Stimulated activated CD4-positive, alpha-beta T cell treated with anti-CD3 and anti-CD28 coated beads, Interleukin-4, amount 100 ng/mL, for 48 hours (primary cell): ENCODE measurements at places on chromosomes 7 and 10.
A peak's percentile ranks its signal among the peaks of the same experiment; 100 is the strongest.

GRCh38 chr7:92749832-92750446, 86.4 kb downstream of the CDK6 start:
- DNase-seq = no peak

GRCh38 chr10:116171505-116171904, 101.5 kb downstream of the GFRA1 start:
- DNase-seq = no peak

GRCh38 chr10:29846881-29847280, 212.1 kb upstream of the SVIL start:
- DNase-seq = no peak

DNA sequence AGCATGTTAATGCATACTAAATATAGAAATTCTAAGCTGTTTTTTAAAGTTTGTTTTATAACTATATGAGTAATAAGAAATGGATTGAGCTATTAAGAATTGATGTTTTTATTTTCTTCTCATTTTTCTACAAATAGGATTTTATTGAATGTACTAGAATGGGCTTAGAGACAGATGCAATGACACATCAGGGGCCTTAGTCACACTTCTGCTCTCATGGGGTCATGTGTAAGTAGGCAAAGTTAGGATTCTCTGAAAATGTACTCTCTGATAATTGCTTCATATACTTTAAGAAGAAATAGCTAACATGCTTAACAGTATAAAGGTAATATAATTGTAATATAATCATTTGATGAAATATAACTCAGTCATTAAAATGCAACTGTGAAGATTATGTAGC, 154.6 kb downstream of the ZNF438 start:
- no peak for DNase-seq

GRCh38 chr10:102629661-102630614, 14.3 kb upstream of the TRIM8 start:
- no peak for DNase-seq

DNA sequence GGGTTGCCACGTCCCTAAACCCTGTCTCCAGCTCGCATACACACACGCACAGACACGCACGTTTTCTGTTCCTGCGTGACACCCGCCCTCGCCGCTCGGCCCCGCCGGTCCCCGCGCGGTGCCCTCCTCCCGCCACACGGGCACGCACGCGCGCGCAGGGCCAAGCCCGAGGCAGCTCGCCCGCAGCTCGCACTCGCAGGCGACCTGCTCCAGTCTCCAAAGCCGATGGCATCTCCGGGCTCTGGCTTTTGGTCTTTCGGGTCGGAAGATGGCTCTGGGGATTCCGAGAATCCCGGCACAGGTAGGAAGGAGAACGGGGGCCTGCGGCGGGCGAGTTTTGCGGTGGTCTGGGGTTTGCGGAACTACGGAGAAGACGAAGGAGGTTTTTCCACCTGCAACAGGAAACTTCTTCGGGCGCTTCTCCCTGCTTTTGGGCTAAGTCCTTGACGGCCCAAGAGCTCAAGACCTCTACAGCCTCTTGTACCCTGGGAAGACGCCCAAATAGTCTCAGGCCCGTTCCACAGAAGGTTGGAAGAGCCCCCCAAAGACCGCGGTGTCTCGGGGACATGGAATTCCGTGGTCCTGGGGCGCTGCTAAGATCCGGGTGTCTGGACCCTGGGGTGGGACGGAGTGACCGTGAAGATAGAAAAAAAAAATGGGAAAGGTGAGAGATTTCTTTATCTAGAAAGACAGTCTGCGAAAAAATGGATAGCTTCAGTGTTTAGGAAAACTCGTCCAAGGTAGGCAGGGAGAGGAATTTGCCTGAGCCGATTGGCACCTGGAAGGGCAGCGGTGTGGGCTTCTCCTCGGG, at the start of gene GAD2:
GAD2 (plus strand) TSS at position 190 of the 811 bp plus-strand sequence; CDS start at position 226, 36 bp downstream.
- DNase-seq = no peak

DNA sequence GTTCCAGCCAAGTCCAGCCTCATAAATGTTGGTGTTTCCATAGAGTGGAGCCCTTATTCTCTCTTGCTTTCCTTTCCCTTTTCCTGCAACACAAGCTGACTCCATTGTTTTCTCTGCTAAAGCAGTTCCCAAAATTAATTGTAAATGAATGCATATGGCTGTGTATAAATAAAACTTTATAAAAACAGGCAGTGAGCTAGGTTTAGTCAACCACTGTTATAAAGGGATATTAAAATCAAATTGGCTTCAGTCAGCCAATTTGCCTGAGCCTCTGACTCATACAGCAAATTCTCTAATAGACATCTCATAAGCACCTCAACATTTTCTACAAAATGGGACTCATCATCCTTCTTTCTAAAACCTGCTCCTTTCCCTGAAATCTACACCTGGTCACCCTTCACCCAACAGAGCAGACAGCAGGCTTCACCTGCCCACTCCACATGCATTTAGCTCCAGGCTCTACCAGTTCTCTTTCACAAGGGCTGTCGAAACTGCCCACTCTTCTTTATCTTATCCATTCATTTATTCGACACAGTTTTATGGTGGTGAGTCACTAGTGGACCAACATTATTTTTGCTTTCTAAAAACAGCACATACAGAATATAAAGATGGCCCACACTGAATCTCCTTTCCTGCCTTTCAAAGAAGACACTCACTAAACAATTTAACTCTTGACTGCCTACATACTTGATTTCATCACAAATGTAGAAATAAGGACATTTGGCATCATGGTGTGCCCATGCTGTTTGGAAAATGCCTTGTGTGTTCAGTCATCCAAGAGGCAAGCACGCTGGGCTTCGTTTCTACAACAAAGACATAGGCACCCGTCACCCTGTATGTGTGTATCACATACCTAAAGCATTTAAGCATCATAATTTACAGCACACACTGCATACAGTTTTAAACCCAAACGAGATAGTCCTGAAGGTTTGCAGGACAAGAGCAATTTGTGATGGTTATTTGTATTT, 74.6 kb upstream of the C7orf33 start:
- DNase-seq = no peak

DNA sequence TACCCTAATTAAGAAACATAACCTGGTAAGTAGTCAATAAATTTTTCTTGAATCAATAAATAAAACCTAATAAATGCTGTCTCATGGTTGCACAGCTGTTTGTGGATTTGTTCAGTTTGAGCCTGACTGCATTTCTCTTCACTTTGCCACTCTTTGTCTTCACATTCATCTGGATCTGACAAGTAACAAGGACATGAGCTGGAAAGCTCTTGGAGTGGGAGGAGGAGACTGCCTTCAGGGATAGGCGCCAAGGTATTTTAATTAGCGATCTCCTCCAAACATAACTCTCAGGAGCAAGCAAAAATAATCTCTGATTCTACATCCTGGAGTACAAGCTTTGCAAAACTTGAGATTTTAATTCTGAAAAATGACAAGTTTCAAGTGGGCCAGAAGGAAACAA, 251.0 kb downstream of the BMPER start:
- no peak for DNase-seq

DNA sequence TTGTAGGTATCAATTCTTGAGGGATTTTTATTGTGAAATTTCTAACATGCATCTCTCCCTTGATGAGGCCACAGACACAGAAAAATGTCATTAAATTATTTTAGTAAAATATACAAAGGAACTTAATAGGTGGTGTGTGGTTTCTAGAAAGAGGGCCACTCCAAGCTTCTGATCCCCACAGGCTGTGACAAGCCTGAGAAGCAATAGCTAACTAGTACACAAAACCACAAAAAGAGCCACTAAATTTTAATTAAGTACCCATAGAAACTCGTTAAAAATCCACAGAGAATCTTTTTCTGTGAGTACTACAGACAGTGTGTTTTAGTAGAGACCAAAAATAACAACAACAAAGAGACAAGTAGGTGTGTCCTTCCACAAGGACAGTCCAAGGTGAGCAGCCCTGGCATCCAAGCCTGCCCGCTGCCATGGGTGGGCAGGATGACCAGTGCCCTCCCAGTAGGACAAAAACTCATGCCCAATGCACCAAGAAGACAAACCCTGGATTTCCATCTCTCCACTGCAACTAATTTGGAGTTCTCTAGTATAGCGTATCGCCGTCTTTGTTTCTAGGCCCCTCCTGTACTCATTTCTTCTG, 81.0 kb downstream of the RNF216 start:
- DNase-seq = no peak

- DNase-seq = no peak
These were observed 1.7 kb downstream of the SORBS1 start for GRCh38 chr10:95559471-95559870.

DNA sequence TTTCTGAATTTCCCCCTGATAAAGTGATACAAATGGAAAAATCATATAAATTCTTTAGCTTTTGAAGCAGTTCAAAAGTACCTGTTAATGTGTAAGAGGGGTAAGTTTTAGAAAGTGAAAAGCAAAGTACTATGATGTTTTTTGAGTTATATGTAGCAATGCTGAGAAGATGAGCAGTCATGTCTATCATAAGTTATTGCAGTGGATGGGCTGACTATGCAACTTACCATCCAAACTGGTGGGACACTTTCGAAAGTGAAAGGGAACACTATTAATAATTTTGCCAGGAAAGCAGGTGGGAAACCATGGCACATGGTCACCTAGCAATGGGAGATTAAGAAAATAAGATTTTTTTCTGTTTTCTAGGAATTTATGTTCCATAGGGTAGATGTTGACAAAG, 4.1 kb downstream of the MINPP1 start:
- no peak for DNase-seq

GRCh38 chr10:62098278-62099121, 170.1 kb downstream of the RTKN2 start:
- no peak for DNase-seq

DNA sequence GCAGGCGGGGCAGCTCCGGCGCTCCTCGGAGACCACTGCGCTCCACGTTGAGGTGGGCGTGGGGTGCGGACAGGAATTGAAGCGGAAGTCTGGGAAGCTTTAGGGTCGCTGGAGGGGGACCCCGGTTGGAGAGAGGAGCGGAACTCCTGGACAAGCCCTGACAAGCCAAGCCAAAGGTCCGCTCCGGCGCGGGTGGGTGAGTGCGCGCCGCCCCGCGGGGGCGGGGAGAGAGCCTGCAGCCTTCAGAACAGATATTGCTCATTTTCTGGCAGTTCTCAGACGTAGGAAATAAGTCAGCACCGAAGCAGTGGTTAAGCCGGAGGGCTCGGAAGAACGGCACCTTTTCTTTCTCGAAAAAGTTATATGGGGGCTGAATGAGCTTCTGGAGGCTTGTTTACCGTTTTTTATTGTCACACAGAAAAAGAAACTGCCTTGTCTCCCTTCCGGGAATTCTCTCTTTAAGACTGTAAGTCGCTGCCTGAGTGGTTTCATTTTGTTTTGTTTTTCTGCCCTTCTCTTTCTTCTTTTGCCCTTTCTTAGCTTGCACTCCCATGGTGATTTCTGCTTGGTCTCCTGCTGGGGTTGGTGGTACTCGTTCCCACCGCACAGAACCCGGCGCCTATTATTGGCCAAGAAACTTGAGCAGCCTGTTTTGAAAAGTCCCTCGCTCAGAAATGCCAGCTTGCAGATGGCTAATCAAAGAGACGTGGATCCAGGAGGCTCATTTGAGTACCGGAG, 732 bp downstream of the FAS start:
- DNase-seq = peak; percentile 64

- no peak for DNase-seq
These were observed 648.0 kb downstream of the SUGCT start for GRCh38 chr7:40782836-40783235.

GRCh38 chr10:17062493-17062892, 67.1 kb downstream of the CUBN start:
- DNase-seq = no peak

DNA sequence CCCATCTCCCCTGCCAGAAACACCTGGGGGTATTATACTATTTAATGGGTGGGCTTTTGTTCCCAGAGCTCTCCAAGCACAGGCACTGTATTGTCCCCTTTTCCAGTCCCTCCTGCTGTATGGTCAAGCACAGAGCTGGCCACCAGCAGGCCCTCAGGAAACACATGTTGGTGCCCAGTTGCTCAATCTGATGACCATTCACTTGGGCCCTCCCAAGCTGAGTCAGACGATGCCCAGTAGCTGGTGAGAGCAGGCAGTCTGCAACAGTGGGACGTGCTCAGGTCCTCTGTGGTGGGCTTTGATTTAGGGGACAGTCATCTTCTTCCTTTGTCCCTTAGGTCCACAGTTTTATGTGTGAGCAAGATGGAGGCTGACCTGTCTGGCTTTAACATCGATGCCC, 11.8 kb downstream of the SFXN2 start:
- no peak for DNase-seq
